OCI-LY7 (cell line): ENCODE measurements at places on chromosomes 3 and 15. TPM values are rescaled to one million over a fixed set of nuclear protein-coding genes. Genes with fewer than 3 reads are reported as not detected.

The MFAP1 gene
- 57.2 and 72.1 TPM in 2 replicates for total RNA-seq

- DNase-seq, result no peak
Measured at GRCh38 chr3:146929696-146930095, 324.6 kb upstream of the PLSCR5 start.

DNA sequence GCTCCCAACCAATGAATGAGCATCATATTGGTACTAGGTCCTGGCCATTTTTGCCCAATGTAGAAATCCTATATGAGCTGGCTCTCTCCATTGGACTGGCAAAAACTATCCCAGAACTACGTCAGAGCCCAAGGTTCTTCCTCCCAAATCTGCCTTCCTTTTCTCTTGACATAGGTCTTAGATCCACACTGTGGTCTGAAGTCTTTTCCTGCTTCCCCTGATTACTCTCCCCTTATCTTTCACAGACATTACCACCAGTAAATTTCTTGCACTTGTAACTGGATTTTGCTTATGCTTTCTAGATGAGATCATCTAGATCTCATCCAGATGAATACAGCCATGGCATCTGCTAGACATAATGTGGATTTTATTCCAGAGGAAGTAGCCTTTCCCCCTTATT, 141.2 kb upstream of the GADL1 start:
- DNase-seq, result no peak

DNA sequence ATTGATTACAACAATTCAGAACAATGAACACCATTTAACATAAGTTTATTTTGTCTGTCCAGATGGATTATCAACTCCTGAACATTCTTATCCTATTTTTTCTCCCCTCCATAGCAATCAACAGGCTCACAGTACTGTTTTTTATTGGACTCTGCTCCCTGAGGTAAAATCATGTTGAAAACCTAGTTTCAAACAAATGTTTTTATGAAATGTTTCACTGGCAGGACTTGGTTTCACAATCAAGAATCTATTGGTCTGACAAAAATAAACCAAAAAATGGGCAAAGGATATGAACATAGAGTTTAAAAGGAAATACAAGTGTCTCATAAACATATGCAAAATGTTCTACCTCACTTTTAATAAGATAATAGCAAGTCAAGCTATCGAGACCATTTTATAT, 2.6 kb upstream of the MYRIP start:
- DNase-seq, result no peak

The SGO1 gene
- 38.8 and 42.1 TPM in 2 replicates for total RNA-seq

GRCh38 chr3:53144862-53145712, 14.9 kb upstream of the RFT1 start:
- DNase-seq, result no peak

GRCh38 chr3:138397983-138398382, 36.4 kb upstream of the ESYT3 start:
- no peak for DNase-seq

GRCh38 chr3:131526801-131527347, 24.1 kb upstream of the MRPL3 start:
- no peak for DNase-seq

The FAM3D gene
- total RNA-seq, result not detected in 2 replicates

DNA sequence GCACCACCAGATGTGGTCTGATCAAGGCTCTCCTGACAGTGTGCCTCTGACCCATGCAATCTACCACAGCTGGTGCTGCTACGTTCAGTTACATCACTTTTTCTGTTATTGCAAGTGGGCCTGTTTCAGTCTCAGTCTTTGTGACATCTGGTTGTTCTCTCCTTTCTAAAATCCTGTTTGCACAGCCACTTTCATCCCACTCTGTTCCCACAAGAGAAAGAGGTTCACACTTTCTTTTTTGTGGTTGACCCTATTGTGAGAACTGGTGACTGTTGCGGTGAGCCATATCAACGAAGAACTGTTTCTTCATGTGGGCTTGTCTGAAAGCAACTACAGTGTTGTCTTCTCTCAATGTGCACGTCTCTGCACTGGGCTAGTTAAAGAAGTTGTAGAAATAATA, 342.8 kb upstream of the ARPP21 start:
- DNase-seq, result no peak

GRCh38 chr15:33443708-33444107, 132.9 kb downstream of the RYR3 start:
- no peak for DNase-seq

The KCNAB1 gene
- total RNA-seq, result not detected in 2 replicates

DNA sequence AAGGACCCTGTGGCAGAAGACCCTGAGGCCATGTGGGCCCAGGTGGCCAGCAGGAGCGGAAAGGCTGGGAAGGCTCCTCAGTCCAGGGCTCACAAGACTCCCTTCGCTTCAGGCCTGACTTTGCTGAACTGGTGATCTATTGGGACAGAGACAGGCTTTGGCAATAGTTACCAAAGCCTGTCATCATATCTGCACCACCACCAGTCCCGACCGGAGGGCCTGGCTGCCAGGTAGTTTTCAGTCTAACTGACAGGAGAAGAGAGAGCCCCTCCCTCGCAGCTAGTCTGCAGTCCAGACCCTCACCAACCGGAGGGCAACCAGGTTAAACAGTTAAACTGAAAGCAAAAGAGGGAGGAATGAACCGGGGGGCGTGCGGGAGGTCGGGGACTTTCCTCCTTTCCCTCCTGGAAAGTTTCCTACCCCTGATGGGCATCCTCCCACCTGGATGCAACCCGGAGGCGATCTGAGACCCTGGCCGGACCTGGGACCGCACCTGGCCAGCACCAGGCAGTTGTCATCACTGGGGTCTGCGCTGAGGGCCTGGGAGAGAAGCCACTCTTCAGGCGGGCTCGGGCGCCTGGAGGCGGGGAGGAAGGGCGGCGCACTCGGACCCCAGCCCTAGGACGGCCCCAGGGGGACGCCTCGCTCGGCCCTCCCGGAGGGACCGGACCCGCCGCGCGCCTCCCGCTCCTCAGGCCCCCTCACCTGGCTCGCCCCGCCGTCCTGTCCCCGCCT, 435 bp downstream of the RAB27A start:
- DNase-seq, result peak; percentile 24

DNA sequence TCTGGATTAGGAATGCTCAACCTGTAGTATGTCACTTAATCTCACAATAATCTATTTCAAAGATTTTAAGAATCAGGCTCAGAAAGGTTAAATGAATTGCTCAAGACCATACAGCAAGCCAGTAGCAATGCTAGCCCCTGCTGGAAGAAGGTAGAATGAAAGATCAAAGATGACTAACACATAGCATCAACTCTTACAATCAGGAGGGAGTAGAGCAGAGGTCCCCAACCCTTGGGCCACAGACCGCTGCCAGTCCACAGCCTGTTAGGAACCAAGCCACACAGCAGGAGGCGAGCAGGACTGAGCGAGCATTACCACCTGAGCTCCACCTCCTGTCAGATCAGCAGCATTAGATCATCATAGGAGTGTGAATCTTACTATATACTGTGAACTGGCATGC, 15.5 kb upstream of the GATM start:
- DNase-seq, result peak; percentile 13

GRCh38 chr3:122391681-122392446, 7.9 kb downstream of the FAM162A start:
- DNase-seq, result no peak

- DNase-seq, result no peak
Measured at GRCh38 chr15:84006421-84006820, 229.2 kb upstream of the GOLGA6L4 start.

The ZNF106 gene
- total RNA-seq, result 66.4 and 82.6 TPM in 2 replicates

DNA sequence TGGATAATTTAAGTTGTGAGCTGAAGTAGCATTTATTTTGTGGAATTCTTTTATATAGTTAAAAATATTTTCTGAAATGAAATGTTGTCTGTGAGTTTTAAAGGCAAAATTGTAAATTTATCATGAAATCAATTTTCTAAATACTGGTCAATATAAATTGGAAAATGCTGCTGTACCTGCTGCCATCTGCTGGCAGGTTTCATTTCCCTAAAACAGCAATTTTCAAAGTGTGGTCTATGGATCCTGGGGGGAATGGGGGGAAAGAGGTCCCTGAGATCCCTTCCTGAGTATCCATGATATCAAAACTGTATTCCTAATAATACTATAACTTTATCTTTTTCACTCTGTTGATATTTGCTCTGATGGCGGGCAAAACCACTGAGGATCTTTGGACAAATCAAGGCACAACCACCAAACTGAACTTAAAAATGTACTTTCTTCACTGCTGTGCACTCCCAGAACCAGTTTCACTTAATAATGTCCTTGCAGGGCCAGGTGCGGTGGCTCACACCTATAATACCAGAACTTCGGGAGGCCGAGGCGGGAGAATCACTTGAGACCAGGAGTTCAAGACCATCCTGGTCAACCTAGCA, 17.2 kb upstream of the CCR4 start:
- DNase-seq, result peak; percentile 20

The DAPK2 gene
- total RNA-seq, result 0.36 TPM in 1 of 2 replicates, not detected in the other

The FAM81A gene
- 37.4 and 40.3 TPM in 2 replicates for total RNA-seq

- no peak for DNase-seq
Measured at GRCh38 chr15:101020945-101021344, 101.8 kb downstream of the LRRK1 start.

The CDHR4 gene
- total RNA-seq, result 0.32 TPM in 1 of 2 replicates, not detected in the other

DNA sequence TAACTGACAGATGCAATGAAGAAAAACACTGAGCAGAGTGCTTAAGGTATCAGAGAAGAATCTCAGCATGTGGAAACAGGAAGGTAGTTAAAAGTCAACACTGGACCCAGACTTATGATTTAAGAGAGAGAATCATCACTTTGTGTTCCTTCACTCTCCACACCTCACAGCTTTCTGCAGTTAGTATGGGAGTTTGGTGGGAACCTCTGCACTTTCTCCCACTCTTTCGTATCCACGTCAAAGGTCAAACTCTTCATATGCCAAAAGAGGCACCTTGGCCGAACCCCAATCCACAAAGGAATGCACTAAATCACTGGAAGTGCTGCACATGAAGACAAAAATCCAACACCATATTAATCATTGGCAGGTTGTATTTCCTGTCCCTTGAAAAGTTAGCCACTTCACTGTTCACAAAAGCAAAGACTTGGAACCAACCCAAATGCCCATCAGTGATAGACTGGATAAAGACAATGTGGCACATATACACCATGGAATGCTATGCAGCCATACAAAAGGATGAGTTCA, 361.2 kb downstream of the MAGI1 start:
- no peak for DNase-seq

GRCh38 chr3:127151251-127151564, 41.7 kb upstream of the PRR23E start:
- no peak for DNase-seq

The PPP2R3A gene
- total RNA-seq, result 0.27 and 0.28 TPM in 2 replicates
